ENCODE measurements at places on chromosomes 7 and 10.

- peak; percentile 70 for DNase-seq
These were observed 5.5 kb upstream of the OPN4 start for GRCh38 chr10:86648704-86649427.

GRCh38 chr7:149284850-149285585 is 23.0 kb downstream of the ZNF783 start:
- peak; percentile 86 for DNase-seq

DNA sequence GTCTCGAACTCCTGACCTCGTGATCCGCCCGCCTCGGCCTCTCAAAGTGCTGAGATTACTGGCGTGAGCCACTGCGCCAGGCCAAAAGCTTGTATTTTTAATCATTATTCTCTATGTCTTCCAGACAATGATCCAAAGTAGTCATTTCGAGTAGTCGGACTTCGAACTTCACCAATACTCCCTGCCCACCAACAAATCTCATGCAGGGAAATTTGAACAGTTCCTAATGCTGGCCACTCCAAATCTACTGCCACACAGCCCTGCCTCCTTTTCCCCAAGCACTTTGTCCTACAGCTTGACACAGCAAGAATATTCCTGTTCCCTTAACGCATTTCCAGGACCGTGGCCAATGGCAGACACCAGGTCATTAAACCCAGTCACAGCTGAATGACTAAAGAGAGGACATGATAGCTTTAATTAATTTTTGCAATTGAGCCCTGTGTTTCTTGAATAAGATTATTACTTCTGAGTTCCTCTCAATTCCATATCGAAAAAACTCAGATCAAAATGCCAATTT is 142.3 kb upstream of the NRP1 start:
- no peak for DNase-seq

- no peak for DNase-seq
These were observed 294.6 kb downstream of the PARD3 start for GRCh38 chr10:34520510-34520909.

GRCh38 chr10:27822301-27822700 is 76.7 kb upstream of the MKX start:
- no peak for DNase-seq

DNA sequence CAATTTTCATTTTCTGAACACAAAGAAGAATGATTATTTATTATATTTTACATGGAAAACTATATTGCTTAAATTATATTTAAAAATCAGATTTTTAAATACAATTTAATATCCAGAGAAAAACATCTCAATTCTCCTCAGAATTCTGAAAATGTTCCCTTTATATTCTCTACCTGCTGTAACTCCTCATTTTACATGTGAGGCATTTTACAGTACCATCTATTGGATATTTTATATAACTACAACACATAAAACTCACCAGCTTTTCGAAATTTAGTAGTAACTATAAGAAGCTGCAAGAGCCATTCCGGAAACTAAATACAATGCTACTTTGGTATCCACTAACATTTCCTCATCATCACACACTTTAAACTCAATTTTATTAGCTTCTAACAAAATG is 264.6 kb downstream of the DGKB start:
- DNase-seq, result no peak

DNA sequence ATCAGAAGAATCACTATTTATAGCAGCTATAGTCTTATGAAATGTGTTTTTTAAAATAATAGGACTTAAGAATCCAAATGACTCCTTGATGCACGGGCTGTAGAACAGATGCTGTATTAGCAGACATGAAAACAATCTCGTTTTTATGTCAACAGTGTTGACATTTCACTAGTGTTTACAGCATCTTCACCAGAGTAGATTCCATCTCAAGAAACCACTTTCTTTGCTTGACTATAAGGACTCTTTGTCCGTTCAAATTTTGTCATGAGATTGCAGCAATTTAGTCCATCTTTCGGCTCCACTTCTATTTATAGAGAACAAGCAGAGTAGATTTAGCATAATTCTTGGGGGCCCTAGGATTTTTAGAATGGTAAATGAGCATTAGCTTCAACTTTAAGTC is 295.1 kb downstream of the EXOC4 start:
- no peak for DNase-seq

DNA sequence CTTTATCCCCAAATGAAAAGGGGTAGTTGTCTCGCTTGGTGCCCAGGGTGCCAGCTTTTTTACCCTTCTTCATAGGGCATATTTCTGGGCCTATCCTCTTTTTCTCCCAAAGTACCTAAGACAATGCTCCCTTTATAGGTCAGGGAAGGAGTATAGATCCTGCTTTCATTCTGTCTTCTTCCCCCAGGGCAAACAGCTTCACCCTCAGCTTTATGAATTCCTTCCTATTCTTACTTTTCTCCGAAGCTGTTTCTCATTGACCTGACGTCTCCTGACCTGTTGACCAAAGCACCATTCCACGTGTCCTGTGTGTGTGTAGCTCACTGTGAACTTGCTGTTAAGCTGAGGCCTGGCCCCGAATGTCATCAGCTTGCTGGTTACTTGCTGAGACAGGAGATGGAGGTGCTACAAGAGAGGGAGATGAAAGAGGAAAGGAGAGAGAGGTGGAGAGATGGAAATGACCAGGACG is 48.9 kb downstream of the PYROXD2 start:
- DNase-seq, result no peak

- no peak for DNase-seq
These were observed 80.4 kb downstream of the CLEC2L start for GRCh38 chr7:139603896-139604295.

DNA sequence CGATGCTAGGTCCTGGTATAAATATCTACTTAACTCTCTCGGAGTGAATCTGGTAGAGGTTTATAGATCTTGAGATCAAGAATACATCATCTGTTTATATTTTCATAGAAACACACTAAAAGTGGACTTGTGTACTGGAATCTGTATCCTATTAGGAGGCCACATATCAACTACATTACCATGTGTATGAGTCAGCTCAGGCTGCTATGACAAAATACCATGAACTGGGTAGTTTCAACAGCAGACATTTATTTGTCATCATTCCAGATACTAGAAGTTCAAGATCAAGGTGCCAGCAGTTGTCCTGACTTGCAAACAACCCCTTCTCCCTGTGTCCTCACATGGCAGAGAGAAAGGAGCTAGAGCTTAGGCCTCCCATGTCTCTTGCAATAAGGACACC is 113.9 kb upstream of the PFKP start:
- no peak for DNase-seq

GRCh38 chr7:80703272-80703671 is 64.8 kb downstream of the CD36 start:
- no peak for DNase-seq

DNA sequence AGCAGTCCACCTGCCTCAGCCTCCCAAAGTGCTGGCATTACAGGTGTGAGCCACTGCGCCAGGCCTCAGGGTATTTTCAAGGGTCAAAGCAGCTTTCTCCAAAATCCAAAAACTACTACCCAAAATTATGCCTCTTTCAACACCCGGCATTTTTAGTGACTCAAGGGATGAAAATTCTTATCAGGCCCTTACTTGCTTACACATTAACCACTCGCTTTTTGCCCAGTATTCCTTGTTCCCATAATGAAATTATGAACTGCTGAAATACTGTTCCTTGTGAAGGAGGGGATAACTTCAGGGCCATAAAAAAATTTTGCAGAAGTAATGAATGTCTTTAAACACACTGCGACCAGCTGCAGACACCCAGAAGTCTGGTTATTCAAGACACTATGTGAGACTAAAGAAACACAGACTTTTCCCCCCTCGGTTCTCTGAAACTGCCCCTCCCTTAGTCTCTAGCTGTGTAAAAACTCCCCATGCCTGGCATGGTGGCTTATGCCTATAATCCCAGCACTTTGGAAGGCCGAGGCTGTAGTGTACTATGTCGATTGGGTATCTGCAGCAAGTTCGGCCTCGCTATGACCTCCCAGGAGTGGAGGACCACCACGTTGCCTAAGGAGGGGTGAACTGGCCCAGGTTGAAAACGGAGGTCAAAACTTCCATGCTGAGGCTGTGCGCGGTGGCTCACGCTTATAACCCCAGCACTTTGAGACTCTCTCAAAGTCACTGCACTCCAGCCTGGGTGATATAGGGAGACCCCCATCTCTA is 12.0 kb downstream of the FXYD4 start:
- DNase-seq, result peak; percentile 46

DNA sequence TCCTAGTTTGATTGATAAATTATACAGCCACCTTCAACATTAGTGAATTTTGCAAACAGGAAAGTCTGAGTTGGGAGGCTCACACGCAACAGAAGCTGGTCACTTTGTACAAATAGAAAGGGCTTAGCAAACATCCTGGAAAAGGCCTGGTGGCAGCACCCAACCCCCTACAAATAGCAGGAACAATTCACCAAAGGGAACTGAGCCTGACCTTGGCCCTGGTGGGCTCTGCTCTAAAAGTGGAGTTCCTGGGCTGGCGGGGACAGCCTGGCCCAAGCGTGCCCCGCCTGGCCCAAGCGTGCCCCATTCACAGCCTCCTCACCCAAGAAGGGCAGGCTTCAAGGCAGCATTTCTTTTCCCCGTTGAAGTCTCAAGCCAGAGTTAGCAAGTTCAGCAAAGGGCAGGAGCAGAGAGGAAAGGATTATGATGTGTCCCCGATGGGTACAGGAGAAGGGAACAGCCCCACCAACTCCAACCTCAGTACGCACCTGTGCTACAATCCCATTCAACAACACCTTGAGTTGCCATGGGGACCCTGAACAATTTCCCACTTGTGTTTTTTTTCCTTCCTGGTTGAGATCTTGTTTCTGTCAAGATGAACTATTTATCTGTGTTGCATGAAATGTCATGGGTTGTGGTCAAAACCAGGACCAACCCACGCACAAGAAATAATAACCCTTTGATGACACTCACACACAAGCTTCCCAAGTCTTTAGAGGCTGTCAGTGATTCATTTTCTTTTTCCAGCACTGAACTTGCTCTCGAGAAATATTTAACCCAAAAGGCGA is 43.4 kb downstream of the RGS10 start:
- peak; percentile 50 for DNase-seq

- peak; percentile 73 for DNase-seq
These were observed 157.3 kb downstream of the CTTNBP2 start for GRCh38 chr7:117715784-117716445.

- no peak for DNase-seq
These were observed 255.2 kb upstream of the KLF14 start for GRCh38 chr7:130989101-130989795.

DNA sequence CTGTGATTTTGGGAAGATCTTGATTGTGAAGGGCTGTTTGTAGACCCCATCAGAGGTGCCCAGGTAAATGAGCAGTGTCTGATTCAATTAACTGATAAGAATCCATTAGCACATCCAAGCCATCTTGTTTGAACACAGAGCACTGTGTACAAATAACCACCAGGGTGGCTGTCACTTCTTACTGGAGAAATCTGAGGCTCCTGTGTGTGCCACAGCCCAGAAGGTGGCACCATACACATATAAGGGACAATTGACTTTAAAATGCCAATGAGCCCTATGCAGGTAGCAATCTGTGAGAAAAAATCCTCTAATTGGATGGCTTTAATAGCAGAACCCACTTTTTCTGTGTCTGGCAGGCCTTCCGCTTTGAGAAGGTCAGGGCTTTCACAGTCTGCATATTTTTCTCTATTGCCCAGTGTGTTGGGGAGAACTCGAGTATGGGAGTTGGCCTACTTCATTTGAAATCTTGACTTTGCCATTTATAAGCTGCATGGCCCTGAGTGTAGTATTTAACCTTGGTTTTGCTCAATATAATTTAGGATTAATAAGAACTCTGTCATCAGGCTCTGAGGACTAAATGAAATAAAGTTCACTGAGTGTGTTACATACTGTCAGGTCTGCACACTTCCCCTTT is 517.4 kb downstream of the CCSER2 start:
- no peak for DNase-seq

DNA sequence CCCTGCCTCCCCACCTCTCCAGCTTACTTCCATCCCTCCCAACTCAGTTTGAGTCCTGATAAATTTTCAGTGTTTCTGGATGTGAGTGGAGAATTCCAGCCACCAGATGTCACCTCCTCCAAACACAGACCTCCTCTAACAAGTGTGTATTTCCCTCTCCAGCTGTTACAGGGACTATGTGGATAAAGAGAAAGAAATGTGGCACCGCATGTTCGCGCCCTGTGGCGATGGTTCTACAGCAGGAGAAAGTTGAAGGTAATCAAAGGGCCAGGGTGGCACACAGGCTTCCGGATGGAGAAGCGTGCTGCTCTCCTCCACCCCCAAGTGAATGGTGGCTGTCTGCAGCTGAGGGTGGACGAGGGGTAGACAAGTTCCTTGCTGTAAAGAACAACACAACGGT is 14.7 kb downstream of the FKBP6 start:
- peak; percentile 71 for DNase-seq

DNA sequence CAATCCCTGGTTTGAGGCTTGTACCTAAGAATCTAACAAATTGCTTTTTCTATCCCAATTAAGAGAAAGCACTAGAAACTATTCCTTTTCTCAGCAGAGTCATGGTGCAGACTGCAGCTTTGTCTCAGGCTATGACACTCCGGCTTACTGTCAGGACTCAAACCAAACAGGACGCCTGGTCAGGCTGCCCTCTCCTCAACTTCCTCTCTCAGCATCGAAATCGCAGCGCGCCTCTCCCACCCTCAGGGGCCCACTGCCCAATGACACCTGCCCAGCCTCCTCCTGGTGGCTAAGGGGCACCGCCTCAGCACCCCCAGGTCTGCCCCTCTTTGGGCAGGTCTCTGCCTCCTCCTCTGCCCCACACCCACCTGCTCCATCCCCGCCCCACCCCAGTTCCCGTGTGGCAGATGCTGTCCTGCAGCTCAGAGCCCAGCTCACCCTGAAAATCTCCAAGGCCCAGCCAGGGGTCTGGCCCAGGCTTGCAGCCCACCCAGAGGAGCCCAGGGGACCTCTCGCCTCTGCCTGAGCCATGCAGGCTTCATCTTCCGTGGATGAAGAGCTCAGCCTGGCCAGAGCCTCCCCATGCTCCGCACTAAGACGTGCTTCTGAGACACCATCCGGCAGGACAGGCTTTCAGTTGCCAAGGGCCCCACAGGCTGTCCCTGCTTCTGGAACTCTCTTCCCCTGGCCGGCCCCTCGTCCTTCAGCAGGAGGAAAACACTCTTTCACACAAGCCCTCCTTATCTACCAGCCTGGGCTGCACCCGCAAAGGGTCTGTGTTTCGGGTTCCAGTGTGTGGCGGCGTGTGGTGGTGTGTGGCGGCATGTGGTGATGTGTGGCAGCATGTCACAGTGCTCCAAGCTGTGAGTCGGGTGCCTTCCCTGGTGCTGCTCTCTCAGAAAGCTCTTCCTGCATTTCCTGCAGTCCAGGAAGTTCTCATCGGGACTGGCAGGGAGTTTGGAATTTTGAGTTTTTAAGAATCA is 16.4 kb upstream of the PTPRN2 start:
- no peak for DNase-seq

- DNase-seq, result peak; percentile 96
These were observed 7.1 kb upstream of the WDR86 start for GRCh38 chr7:151416941-151417315.

GRCh38 chr7:128266883-128267594 is 26.0 kb downstream of the LEP start:
- DNase-seq, result peak; percentile 75

- DNase-seq, result no peak
These were observed 605.1 kb downstream of the SORCS1 start for GRCh38 chr10:106559442-106559841.

All from fibroblast of villous mesenchyme (primary cell).